ENCODE measurements at places on chromosomes 4 and X.

DNA sequence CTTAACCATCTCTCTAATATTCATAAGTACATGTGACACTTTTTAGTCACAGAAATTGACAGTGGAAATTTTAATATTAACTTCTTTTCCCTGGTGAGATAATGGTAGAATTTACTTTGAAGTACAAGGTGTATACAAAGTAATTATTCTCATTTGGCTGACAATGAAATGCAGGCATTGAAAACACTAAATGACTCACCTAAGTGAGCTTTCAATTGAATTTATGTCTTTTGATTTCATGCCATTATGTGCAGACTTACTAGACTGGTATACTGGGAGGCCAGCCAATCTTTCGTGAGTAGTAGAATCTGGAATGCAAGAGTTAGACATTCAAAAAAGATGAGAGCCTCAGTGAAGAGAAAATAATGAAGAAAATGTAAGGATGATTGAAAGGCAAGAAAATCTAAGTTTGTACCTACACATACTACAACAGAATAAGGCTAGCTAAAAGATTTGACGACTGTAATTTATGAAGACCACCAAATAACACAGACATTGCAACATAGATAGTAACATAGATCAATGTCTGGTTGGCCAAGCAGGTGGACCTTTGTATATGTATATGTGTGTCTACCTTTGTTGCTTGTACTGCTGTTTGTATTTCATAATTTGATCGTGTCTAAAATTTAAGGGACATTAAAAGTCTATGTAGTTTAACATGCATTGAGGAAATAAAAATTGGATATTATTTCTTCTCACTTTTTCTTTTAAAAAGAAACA is 459.7 kb downstream of the IL15 start:
- DNase-seq: no peak

GRCh38 chr4:109462297-109462696 is 28.7 kb downstream of the SEC24B start:
- DNase-seq: no peak

DNA sequence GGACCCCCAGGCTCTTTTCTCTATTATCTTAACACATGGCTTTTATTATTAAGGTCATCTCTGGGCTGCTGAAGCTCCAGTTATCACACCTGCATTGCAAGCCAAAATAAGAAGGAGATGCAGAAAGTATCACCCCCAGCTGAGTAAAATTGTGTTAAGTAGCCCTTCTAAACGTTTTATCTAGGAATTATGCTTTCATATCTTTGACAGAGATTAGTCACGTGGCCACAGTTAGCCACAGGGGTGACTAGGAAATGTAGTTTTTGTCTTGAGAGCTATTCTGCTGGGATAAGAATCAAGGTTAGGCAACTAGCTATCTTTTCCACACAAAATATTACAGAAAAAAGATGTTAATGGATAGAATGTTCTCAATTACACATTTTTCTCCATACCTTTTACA is 102.1 kb downstream of the ANXA3 start:
- no peak for DNase-seq

GRCh38 chr4:183968502-183968901 is 63.4 kb downstream of the STOX2 start:
- DNase-seq: no peak

DNA sequence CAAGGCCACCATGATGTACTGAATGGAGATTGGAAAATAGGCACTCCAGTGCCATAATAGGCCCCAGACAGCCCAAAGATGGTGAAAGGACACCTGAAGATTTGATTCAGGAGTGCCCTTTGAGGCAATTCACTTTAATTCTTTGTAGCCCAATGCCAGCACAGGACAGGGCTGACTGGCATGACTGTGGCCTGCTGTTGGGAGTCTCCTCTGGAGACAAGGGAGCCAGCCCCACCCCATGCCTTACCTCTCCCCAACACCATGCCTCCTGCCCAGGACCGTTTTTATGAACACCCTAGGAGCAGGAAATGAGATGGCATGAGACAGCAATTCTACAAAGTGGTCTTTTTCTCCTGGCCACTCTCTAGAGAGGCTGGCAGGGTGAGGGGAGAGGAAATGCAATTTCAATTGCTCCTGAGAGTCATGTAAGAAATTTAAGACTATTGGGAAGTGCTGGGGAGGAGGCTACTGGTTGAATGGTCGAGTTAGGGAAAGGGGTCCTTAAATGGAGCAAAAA is 94.2 kb upstream of the MAMLD1 start:
- no peak for DNase-seq
